Right kidney (tissue), 9 donors: ENCODE measurements at places on chromosomes 1 and 21.
A peak's percentile ranks its signal among the peaks of the same experiment; 100 is the strongest.

DNA sequence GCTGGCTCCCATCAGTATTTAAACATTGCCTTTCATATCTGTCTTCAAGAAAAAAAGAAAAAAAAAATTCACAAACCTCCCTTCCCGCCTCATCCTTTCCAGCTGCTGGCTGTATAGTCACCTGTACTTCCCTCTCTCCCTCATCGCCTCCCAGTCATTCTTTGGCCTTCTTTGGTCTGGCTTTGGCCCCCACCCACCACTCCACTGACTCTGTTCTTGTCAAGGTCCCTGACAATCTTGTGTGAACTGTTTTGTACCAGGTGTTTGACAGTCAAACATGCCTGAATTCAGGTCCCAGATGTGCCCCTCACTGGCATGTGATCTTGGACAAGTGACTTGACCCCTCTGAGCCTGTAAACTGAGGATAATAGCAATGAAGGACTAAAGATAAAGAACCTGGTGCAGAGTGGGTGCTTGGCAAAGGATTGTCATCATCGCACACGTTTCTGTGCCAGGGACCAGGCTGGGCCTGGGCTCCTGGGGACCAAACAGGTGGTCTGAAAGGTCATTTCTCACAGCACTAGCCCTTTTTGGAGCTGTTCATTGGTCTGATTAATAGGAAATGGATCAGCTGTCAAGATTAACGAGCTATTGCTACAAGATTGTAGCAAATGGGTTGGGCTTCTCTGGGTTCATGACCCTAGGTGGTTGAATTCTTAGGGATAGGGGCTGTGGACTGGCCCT, 21.5 kb downstream of the PTPRF start:
- DNase-seq, result no peak

GRCh38 chr1:214933375-214933774, 149.2 kb upstream of the KCNK2 start:
- DNase-seq, result no peak

- DNase-seq, result no peak
Measured at GRCh38 chr1:53376742-53377437, 49.0 kb upstream of the LRP8 start.

GRCh38 chr1:4591926-4592325, 62.5 kb upstream of the AJAP1 start:
- DNase-seq, result no peak

DNA sequence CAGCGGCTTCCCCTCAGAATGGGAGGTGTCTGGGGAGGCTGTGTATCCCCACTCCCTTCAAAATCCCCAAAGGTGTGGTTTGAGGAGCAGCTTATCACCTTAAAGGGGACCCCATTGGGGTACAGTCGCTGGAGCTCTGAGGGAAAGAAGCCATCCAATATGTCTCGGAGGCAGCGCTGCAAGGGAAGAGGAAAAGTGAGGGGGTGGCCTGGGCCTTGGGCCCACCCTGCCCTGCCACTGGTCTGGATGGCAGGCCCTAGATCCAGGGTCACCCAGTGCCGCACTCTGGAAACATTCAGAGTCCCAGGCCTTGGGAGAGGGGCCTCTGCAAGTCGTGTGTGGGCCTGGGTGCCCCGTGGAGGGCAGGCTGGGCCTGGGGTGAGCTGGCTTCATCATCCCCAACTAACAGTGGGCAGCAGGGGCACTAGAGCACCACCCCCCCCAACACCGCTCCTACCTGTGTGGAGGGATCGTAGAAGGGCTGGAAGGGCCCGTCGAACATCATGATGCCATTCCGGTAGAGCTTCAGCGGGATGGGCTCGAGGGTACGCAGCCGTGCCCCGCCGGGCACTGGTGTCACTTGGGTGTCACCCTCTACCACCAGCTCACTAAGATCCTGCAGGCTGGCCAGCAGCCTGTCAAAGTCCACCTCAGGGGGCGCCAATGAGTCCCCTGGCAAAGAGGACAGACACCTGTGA, 5.6 kb downstream of the SH3BGRL3 start:
- DNase-seq, result no peak

GRCh38 chr1:166193057-166193698, 26.4 kb upstream of the FAM78B start:
- no peak for DNase-seq

DNA sequence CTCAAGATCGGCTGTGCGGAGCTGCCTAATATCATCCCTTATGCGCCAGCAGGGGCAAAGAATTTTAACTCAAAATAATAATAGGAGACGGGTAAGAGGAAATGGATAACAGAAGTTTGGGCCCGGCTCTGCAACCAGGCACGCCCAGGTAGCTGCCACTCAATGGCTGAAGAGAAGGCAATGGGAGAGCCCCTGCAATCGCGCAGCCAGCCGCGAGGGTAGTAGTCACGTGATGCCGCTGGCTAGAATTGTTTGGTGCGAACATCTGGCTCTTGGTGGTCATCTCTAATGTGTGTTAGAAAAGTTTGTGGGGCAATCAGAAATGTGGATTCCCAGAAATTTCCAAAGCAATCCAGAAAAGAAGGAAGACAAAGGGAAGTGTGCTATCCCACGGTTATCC, 12.3 kb downstream of the BARHL2 start:
- no peak for DNase-seq

DNA sequence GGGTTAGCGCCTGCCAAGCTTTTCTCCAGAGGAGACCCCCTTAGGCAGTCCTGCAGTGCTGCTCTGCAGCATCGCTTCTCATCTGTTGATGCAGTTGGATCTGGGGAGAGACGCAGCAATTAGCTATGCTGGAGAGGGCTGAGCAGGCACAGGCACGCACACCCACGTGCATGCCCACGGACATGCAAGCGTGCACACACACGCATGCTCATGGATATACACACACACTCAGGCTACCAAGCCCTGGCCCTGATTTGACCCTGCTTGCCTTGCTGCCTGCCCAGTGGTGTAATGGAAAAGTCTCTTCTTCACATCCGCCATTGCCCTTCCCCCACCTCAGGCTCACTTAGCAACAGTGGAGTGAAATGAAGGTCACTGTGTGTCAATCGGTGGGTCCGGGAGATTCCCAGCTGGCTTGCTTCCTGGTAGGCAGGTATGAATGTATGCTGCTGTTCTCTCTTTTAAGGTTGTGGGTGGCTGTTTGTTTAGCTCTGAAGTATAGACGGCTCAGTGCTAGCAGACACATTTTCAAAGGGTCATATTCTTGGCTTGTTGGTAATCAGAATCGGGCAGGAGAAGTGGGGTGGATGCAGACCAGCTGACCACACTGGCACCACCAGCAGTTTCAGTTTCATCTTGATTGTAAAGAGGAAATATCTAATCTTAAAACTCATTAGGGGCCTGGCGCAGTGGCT, 9.5 kb downstream of the ATP1B1 start:
- peak; percentile 14 for DNase-seq

DNA sequence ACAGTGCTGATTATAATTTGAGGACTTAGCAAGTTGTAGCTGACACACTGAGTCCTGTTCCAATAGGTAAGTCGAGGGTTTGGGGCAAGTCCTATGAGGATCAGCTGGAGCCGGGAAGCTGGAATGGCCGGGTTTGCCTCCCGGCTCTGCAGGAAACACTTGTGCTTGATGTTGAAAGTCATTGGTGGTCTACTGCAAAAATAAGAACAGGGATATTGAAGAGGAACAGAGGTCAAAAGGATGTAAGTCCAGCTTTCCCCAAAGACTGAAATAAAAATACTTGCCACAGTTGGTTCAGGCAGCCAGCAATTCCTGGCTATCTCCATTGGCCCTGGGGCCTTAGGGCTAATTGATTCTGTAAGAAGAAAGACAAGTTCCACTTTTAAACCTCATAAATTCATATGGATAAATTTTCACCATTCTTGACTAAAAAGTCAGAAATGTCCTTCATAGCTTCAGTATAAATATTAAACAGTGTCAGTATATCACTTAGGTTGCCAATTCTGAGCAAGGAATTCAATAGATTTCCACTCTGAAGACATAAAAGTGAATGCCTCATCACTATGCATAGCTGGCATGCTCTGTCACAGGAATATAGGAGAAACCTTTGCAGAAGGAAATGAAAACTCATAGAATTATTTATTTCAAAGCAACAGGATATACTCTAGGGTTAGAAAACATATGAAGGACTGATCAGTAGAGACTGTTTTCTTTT, 165.2 kb downstream of the AK5 start:
- no peak for DNase-seq

DNA sequence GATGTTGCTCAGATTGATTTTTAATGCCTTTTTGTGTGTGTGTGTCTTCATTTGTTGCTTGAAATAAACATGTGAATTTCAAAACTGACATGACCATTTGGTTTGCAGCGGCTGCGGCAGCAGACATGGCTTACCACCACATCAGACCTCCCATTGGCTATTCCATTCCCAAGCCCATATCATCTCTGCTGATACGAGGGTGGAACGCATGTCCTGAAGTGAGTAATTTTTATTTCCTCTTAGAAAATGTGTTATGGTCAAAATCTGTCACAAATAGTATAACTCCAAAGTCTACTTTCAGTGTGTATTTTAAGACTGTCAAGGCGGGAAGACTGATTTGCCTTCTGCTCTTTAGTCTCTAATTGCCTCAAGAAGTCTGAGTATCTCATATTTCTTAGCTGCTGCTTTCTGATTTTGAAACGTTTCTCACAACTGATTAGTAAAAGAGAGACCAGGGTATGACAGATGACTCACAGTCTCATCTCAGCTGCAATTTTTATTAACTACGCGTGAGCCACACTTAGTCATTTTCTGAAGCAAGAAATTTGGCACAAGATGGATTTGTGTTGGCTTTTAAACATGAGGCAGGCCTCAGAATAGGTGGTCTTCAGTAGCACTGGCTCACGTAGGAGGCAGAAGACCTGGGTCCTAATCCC, 49.0 kb downstream of the LRRC53 start:
- DNase-seq, result no peak

GRCh38 chr1:180343921-180344769, 114.1 kb downstream of the LHX4 start:
- no peak for DNase-seq

DNA sequence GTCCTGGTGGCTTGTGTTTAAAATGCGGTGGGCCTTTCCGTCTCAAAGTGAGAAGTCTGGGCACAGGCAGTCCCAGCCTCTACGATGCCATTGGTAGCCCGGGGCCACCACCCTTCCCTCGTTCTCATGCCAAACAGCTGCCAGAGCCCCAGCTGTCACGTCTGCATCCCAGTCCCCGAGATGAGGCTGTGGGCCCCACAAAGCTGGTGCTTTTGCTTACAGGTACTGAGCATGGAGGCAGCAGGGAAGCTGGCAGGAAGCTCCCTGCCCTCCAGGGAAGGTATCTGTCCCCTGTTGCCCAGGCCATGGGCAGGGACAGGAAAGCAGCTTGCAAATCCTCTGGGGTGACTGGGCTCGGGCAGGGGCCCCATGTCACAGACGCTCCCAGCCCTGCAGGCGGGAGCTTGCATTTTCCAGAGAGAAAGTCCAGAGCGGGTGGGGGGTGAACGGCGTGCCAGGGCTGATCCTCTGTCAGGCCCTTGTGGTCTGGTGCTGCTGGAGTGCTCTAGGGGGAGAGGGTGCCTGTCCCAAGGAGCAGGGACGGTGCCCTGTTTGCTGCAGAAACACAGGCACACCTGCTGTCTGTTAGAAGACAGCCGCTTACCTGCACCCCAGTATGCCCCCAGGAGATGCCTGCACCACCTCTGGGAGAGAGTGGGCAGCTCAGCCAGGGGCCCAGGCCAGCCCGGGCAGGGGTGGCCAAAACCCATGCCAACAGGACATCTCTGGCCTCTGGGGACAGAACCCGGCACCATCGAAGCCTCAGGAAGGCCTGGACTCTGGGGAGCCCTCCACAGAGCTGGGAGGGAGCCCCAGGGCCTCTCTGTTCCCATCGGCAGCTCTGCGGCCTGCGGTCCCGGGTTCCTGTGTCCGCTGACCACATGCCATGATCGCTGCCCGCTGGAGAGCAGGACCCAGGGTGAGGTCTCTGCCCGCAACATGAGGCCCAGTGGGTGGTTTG, 45.9 kb downstream of the SLX9 start:
- DNase-seq, result no peak

DNA sequence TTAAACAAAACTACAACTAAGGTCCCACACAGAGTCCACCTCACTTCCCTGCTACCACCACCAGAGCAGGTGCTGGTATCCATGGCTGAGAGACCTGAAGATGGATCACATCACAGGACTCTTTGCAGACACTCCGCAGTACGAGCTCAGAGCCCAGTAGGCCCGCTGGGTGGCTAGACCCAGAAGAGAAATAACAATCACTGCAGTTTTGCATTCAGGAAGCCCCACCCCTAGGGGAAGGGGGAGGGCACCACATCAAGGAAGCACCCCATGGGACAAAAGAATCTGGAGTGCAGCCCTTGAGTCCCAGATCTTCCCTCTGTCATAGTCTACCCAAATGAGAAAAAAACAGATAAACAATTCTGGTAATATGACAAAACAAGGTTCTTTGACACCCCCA, 56.9 kb downstream of the ZNF648 start:
- no peak for DNase-seq

- DNase-seq, result no peak
Measured at GRCh38 chr1:84700070-84700469, 9.8 kb upstream of the SSX2IP start.

DNA sequence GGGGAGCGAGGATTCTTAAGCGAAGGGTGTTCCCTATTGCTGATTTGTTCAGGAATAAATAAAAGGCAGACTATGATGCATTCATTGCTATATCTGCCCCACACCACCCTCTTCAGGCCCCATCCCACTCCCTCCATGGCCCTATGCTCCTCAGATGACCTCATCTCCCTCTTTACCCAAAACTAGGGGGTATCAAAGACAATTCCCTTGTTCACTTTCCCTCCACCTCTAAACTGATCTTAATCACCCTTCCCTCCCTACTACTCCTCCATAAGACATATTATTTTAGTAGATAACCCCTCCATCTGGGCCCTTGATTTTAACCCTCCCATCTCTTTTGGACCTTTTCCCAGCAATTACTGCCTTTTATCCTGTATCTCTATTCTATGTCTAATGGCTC, 434.9 kb upstream of the RUNX1 start:
- DNase-seq, result no peak

DNA sequence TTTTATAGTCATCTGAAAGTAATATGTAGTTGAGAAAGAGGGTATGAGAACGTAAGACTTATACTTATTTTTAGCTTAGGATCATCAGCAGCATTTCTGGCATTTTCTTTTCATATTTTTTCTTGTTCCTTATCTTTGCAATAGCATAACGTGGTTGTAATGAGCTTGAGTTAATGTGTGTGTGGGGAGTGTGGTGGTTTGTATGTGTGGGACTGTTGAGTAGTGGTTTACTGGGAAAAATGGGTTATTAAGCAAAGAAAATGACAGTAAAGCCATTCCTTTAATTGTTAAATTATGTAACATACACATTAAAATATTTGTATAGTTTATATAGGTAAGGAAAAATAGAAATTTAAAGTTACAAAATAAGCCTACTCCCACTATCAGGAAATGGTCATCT, 15.2 kb downstream of the PIP5K1A start:
- no peak for DNase-seq
